A549 treated with CpdA at 1 μM for 4 hours (cell line): ENCODE measurements at places on chromosomes 12 and 14. TPM values are rescaled to one million over a fixed set of nuclear protein-coding genes. Genes with fewer than 3 reads are reported as not detected.

Gene DPF3
- 0.10 to 0.61 TPM (median 0.27 TPM) in 5 replicates for total RNA-seq

Gene CLEC2A
- total RNA-seq: not detected in 5 replicates

Gene ACOT4
- 1.4 to 2.2 TPM (median 2.0 TPM) in 5 replicates for total RNA-seq

Gene COX8C
- total RNA-seq: not detected in 5 replicates
